ENCODE measurements at places on chromosomes 11 and 22.
A peak's percentile ranks its signal among the peaks of the same experiment; 100 is the strongest.

DNA sequence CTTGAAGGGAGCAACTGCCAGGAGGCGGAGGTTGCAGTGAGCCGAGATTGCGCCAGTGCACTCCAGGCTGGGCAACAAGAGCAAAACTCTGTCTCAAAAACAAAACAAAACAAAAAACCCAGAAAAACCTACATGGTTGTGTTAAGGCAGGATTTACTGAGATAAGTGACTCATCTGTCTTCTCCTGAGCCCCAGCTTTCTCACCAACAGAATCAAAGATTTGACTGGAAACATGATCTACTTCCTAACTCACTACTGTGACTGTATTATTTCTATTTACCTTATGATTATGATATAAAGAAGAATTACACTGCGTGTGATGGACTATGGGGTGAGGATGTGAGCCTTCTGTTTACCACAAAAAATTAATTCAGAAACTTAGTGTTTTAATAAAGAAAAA, 21.8 kb downstream of the FAM118B start:
- no peak for DNase-seq

- DNase-seq: peak; percentile 29
These were observed 62.4 kb upstream of the ZBED5 start for GRCh38 chr11:10920205-10920604.

DNA sequence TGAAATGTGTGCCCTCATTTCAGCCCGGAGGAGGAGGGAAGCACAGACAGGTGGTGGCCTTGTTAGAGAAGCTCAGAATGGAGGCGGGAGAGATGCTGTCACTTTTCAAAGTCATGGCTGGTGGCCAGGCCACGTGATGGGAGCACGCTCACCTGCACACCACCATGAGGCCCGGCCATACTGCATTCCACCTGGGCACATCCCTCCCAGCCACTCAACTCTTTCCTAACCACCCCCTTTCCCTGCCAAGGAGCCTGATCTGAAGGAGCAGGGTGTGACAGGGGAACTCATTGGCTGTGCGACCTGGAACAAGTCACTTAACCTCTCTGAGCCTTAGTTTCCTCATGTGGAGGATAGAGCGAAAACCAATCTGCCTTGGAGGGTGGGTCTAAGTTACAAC, 364.5 kb downstream of the CTTN start:
- DNase-seq: no peak

DNA sequence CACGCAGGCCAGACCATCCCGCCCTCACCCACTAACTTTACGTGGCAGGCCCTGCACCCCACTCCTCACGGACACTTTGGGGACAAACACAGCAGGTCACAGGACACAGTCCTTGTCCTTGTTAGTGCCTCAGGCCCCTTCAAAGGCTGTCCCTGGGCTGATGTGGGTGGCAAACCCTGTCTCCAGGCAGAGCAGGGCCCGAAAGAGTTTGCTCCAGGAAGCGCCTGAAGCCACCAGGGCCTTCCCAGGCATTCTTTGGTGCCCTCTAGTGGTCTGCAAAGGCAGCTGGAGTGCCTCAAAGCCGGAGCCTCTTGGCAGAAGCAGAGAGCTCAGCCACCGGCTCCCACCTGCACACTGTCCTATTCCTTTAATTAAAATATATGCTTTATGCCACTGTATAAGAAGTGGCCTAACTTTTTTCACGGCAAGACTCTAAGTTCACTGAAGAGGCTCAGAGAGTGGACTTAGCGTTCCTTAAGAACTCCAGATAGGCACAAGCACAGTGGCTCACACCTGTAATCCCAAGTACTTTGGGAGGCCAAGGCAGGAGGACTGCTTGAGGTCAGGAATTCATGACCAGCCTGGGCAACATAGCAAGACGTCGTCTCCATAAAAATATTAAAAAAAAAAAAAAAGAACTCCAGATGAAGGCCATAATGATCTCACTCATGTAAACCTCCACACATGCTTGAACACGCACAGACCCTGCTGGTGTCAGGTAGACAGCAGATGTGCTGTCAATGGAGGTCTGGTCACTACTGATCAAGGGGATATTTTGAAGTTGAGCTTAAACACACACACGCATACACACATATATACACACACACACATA, 11.1 kb downstream of the TXN2 start:
- peak; percentile 75 for DNase-seq

- no peak for DNase-seq
These were observed 3.0 kb downstream of the MUS81 start for GRCh38 chr11:65862941-65863888.

- DNase-seq: no peak
These were observed 1525.8 kb downstream of the BRD1 start for GRCh38 chr22:48301908-48302307.

- no peak for DNase-seq
These were observed 5.5 kb downstream of the JAM3 start for GRCh38 chr11:134074346-134074745.

DNA sequence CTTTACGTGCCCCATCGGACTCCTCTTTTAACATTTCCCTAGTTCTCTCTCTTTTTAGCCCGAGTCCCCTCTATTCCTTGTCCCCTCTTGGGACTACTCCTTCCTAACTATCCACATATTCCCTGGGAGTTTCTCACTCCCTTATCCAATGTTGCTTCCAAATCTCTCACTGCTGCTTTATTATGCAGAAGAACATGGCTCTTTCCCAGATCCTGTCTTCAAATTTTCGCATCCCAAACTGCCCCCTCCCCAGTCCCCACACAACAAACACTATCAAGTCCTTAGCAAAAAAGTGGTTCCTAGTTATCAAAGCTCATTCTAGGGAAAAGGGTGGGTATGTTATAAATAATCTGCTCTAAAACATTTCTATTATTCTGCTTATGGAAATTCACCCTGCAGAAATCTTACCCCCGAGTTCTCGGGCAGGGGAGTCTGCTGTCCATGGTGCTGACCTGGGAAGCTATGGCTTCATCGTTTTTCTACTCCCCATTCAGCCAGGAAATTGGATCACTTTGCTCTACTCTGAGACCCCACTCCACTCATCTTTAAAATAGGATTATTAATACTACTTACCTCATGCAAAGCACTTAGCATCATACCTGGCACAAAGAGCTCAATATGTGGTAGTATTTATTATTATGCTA, 393.5 kb downstream of the BUD13 start:
- DNase-seq: peak; percentile 49
